ENCODE measurements at places on chromosomes 7 and 10.
A peak's percentile ranks its signal among the peaks of the same experiment; 100 is the strongest.

DNA sequence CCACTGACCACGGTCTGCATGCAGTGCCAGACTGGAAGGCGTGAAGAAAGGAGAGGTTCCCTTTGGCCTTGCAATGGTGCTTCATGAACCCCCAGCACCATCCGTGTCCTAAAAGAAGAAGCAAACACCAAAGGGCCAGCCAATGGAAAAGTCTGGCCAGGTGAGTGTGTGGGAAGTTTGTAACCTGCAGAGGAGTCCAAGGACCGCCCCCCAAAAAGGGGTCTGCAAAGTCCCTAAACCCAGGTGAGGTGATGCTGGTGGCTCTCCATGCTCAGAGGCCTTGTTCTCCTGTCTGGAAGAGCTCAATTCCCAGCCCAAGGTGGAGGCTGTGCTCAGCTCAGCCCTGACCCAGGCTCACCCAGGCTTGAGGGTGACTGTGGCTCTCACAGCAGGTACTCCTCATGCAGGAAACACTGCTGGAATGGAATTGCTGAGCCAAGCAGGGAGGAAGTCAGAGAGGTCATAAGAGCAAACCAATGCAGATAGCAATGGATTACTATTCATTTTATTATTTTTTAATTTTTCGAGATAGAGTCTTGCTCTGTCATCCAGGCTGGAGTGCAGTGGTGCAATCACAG is 52.4 kb upstream of the NANOS1 start:
- DNase-seq = no peak

- DNase-seq = no peak
Observed at GRCh38 chr10:77071001-77071511, 566.6 kb downstream of the KCNMA1 start.

DNA sequence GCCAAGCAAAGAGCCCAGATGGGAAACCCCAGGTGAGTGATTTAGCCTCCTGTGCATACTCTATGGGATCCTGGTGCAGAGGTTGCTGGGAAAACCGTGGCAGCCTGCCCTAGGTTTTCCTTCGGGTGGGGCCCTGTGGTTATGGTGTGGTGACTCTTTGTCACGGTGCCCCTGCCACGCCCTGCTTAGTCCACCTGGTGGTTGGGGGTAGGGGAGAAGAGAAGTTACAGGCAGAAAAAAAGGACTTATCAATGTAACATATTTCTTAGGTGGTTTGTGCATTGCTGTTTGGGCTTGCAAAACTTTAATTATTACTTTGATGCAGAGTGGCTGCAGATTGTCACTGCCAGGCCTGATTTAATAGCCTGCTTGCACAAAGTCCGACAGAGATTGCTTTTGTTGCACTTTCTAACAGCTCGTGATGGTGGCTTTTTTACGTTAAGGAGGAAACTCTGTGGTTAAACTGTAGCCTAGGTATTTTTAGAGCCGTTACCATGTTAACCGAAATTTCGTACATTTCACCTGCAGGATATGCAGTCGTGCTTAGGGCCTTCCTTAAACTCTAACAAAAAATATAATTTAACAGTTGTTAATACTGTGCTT is 197.4 kb downstream of the RNLS start:
- DNase-seq = peak; percentile 81

DNA sequence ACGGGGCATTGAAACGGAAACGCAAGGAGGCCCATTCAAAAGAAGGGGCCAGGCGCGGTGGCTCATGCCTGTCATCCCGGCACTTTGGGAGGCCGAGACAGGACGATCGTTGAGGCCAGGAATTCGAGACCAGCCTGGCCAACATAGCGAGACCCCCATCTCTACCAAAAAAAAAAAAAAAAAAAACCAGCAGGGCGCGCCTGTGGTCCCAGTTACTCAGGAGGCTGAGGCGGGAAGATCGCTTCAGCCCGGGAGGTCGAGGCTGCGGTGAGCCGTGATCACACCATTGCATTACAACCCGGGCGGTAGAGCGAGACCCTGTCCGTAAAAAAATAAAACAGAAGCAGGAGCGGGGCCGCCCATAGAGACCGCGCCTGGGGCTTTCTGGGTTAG is 396 bp downstream of the PSMG3 start:
- DNase-seq = no peak

DNA sequence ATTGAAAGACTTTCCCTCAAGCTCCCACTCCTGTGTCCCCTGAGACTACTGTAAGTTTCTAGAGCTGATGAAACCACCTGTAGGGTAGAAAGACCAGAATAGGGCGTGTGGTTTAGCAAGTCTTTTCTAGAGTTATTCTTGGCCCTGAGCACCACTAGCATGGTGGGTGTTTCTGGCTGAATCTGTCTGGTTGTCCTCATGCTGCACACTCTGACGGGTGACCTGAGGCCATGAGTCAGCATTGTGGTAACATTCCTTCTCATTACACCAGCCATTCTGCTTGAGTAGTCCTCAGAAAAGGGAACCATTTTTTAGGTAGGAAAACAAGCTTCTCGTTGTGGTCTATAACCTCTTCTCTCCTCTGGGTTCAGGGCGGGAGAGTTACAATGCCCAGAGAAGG is 250.3 kb downstream of the SNX13 start:
- no peak for DNase-seq

DNA sequence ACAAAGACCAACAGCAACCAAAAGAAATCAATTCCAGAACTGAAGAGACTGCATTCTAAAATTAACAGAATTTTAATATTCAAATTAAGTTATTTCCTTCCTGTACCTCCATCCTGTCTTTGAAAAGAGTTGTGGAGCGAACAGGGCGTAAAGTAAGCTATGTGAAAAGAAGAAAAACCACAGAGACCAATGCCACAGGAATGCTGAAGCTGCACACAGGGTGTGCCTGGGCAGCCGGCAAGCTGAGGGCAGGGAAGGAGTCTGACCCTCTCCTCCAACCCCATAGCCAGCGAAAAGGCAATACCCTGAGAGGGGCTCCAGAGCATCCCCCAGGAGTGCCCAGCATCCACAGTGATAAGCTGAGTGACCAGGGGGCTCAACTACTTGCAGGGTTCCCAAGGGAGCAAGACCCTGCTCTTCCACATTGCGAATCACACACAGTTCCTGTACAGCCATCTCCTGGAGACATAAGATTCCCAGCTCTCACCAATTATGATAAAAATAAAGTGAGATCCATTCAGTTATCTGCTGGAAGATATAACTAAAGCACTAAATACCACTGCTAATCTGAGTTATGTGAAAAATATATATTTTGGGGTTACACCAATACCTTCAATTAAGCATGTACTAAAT is 93.8 kb downstream of the PARD3 start:
- no peak for DNase-seq

DNA sequence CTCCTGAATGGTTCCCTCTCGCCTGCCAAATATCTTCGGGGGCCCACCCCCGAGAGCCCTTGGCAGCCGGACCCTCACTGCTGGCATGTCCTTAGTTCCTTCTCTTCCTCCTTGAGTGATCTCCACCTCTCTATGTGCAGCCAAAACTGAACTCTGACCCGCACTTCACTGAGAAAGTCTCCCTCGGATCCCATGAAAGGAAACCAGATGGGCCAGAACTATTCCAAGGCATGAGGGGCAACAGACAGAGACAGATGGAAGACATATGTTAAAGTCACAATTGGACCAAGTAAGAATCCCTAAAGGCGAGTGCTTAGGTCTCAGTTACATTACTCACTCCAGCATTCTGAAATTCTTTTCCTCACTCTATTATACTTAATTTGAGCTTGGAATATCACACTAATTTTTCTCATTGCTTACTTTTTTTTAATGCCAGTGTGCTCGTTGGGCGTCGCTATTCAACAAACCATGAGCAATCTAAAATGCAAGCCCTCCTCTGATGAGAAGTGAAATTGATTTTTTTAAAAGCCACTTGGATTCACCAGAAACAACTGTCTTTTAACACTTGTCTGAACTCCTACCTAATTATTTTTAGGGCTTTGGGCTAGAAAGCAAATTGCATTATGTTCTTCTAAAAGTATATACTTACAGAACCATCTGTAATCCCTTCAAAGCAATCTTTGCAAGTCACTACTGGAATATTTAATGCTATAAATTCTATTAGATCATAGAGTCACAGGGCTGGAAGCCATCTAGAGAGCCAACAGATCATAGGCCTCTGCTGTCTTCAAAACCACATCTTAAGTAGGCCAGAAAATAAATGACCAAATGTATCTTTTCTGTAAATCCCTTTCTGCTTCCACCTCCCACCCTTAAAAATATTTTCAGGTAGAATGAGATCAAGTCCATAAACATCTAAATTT is 43.3 kb upstream of the EZH2 start:
- no peak for DNase-seq

DNA sequence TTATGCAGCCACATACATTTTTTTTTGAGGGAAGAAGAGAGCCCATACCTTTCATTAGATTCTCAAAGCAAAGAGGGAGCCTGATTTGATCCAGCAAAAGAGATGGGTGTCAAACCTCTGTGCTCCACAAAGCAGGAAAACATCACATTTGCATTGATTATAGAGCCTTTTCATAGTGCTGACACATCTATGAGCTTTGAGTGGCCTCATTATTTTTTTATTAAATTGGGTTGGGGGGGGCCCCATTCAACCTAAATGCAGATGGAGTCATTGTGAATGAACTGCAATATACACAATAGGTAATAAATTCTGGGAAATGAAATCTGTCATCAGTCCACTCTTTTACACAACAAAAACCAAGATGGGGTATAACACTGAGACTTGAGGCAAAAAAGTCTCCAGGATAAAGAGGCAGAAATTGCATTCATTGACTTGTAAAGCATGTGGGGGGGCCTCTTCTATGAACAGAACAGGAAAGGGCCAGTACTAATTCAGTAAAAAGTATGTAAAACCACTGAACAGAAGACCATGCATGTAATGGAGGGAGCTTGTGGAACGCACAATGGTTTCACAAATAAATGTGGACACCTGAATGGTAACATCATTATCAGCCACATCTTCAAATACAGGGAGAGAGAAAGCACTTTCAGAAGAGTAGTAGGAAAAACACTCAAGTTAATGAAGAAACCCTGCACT is 17.7 kb upstream of the ASB4 start:
- DNase-seq = no peak

GRCh38 chr7:152984421-152984820 is 224.9 kb downstream of the ACTR3B start:
- DNase-seq = no peak

GRCh38 chr7:37287131-37287855 is 161.4 kb downstream of the ELMO1 start:
- DNase-seq = no peak

DNA sequence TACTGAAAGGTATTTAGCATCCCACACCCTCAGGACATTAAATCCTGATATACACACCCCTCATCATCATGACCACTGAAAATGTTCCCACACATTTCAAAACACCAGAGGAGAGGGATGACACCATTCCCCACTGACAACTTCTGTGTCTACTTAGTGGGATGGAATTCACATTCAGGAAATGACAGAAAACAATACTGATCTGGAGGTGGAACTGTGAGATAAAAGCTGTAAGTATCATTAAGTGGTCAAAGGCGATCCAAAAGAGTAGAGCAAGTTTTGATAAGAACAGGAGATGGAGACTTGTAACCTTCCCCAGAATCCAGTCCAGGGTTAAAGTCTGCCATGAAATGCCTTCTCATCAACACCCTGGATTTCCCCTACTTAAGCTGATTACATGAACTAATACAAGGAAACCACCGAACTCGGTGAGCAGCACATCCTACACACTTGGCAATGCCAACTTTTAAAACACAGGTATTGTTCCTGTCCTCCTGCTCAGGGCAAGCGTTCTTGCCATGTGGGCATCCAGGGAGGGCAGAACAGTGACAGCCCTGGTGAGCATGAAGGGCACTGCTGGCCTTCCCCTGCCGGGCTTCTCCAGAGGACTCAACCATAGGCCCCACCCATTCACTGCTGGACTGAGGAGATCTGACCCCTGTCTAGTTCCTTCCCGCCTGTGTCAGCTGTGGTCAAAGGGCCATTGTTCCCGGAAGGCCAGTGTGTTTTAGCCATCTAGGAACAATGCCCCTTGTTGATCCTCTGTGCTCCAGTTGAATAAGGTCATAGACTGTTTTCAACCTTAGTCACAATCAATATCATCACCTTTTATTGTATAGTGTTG is 85.0 kb downstream of the SGMS1 start:
- DNase-seq = no peak

GRCh38 chr10:3805791-3806461 is 20.9 kb upstream of the KLF6 start:
- peak; percentile 68 for DNase-seq

GRCh38 chr7:47965456-47965855 is 14.0 kb downstream of the HUS1 start:
- DNase-seq = no peak

- DNase-seq = no peak
Observed at GRCh38 chr7:24406053-24406788, 122.2 kb downstream of the NPY start.

GRCh38 chr7:157375410-157375809 is 38.6 kb downstream of the DNAJB6 start:
- no peak for DNase-seq

DNA sequence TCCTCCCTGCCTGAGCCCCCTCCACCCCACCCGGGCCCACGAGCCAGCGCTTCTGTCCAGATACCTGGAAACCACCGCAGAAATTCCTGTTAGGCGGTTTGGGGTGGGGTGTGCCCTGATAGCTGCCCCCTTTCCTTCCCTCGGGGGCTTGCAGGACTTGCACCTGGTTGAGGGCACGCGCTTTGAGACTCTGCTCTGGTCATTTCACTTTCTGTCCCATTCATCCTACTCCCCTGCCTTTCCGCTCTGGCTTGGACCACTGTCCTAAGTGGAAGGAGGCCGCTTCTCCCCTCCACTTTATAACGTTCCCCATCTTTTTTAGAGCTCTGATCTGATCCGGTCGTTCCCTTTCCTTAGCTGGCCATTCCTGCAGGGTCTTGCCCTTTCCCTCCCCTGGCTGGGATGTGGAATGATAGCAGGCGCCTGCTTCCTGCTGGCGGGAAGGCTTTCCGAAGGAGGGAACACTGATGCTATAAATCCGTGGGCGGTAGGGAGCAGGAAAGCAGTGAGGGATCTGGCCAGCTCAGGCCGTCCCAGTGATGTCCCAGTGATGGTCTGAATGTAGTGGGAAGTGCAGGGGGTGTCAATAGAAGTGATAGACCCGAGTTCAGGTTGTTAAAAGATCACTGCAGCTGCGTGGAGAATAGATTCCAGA is 852 bp upstream of the PRKAR1B start:
- DNase-seq = no peak

- DNase-seq = no peak
Observed at GRCh38 chr10:20927456-20927855, 30.3 kb upstream of the NEBL start.

- no peak for DNase-seq
Observed at GRCh38 chr7:78420001-78420400, 621.4 kb downstream of the PHTF2 start.

DNA sequence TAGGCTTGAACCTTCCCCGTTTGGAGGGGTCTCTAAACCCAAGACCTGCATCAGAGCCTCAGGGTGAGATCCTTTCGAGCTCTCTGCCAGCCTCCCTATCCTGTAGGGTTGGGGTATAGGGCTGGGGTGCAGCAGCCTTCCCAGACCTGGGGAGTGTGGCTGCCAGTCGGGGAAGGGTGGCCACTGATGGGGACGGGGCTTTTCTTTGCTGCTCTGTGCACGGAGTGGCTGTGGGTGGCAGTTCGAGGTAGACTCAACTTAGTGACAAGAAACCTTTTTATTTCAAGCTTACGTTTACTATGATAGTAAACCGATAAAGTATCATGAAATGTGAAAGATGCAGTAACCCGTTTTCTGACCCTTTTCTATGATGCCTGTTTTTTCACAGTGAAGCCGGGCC is 13.0 kb downstream of the ZNF316 start:
- DNase-seq = no peak

- DNase-seq = no peak
Observed at GRCh38 chr7:51234139-51234538, 82.5 kb downstream of the COBL start.
